ENCODE measurements at places on chromosomes 7 and 10.

GRCh38 chr10:92846854-92847201 lies 1.5 kb upstream of the EXOC6 start:
- DNase-seq: no peak

DNA sequence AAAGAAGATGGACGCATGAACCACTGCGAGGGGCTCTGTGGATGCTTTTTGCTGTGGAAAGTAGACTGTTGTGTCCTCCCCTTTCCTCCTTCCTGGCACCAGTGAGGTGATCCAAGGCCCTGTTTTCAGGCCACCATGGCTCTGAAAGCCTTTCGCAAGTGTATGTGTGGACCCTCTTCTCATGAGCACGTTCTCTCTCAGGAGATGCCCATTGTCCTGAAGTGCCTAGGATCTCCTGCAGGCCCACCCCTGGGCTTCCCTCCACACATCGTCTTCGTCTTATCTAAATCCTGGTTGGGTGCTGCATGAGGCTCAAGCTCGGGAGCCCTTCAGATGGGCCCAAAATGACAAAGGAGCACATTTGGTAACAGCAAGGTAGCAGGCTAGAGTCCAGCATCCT lies 188.2 kb downstream of the PTPN20 start:
- DNase-seq: no peak

- no peak for DNase-seq
These were observed 42.2 kb upstream of the ADAM12 start for GRCh38 chr10:126430512-126430911.

- DNase-seq: no peak
These were observed 6.0 kb downstream of the WDR37 start for GRCh38 chr10:1061930-1062774.

DNA sequence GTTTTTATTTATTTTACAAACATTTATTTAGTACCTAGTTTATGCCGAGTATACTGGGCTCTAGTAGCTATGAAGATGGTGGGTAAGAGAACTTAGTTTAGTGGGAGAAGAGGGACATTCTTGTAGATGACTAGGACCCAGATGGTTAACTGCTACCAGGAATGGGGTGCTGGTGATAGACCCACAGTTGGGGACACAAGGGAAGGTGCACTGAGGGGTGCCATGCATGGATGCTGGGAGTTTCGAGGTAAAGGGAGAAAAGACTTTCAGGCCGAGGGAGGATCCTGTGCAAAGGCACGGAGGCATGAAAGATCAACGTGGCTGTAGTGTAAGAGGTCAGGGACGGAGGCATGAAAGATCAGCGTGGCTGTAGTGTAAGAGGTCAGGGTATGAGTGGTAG lies 204.2 kb upstream of the HABP2 start:
- DNase-seq: no peak

DNA sequence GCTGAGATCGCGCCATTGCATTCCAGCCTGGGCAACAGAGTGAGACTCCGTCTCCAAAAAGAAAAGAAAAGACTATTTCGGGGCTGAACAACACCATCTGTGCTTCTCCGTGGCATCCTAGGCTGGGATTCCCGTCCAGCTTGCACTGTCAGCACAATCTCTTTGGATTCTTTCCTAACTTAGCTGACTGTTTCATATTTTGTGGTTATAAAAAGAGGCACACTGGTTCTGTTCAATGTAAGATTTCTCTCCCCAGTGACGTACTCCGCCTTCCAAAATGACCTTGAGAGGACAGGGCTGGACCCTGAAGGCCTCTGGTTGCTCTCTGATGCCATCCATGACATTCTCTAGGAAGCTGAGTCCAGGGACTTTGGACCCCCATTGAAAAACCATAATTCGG lies 8.8 kb downstream of the ZNHIT1 start:
- DNase-seq: no peak

DNA sequence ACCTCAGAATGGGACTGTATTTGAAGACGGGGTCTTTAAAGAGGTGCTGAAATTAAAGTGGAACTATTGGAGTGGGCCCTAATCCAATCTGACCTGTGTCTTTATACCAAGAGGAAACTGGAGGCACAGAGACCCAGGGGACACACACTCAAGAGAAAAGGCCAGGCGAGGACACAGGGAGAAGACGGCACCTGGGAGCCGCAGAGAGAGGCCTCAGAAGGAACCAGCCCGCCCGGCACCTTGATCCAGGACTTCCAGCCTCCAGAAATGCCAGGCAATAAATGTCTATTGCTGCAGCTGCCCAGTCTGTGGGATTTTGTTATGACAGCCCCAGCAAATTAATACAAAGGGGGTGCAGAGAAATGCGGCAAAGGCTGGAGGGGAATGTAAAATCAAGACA lies 10.5 kb downstream of the CARD11 start:
- DNase-seq: no peak

- DNase-seq: no peak
These were observed 249.3 kb upstream of the KCND2 start for GRCh38 chr7:120023494-120024167.

DNA sequence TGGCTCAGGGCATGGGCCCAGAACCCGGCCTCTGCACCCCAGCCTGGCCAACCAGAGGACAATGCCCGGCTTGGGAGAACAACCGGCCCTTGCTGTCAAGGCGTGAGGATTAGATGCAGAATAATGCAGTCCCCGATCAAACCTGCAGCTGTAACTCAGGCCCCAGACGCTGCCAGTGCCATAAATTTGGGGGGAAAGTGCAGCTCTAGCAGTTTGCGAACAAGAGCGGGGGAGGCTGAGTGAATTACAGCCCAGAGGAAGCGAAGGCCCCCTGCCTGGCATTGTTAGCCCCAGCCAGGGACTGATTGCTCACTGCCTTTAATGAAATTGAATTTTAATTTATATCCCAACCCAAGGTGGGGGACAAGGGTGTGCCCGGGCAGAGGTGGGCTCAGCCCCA lies 38.0 kb upstream of the GNA12 start:
- DNase-seq: peak; percentile 75

- no peak for DNase-seq
These were observed 24.3 kb downstream of the HTRA1 start for GRCh38 chr10:122485670-122486069.
